ENCODE measurements at places on chromosomes 7 and 10. TPM values are rescaled to one million over a fixed set of nuclear protein-coding genes. Genes with fewer than 3 reads are reported as not detected.
A peak's percentile ranks its signal among the peaks of the same experiment; 100 is the strongest.

FAM131B gene
- total RNA-seq, result 1.3 TPM

HPSE2 gene
- total RNA-seq, result not detected

PLAC9 gene
- total RNA-seq, result 166 TPM

CLDN3 gene
- total RNA-seq, result not detected

TAS2R41 gene
- total RNA-seq, result not detected

ZNF804B gene
- total RNA-seq, result 0.21 TPM

ELMO1 gene
- total RNA-seq, result 265 TPM

SPDYE8 gene
- total RNA-seq, result not detected

HGF gene
- total RNA-seq, result 6.6 TPM

AMZ1 gene
- 1.5 TPM for total RNA-seq

SUGCT gene
- 7.3 TPM for total RNA-seq

STEAP1 gene
- total RNA-seq, result 3.1 TPM

FEZF1 gene
- total RNA-seq, result not detected

GRB10 gene
- 50.2 TPM for total RNA-seq

CLEC5A gene
- total RNA-seq, result 3.0 TPM

SLC26A4 gene
- total RNA-seq, result 0.39 TPM

ASIC3 gene
- total RNA-seq, result 2.5 TPM

PDE6C gene
- not detected for total RNA-seq

PBLD gene
- 4.4 TPM for total RNA-seq

DNA sequence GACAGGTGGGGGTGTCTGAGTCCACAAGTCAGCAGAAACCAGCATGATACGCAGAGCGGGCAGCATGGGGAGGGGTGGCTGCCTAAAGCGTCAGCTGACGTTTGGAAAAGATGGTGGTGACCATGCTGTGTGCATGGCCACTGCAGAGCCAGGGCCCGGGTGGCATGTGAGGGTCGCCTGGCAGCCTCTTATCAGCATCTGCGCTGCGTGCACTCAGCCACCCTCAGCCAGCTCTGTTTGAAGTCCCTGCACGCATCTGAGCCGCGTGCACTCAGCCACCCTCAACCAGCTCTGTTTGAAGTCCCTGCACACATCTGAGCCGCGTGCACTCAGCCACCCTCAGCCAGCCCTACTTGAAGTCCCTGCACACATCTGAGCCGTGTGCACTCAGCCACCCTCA lies 61.5 kb downstream of the WDR37 start:
- no peaks in the 10 kb centered on the region for H3K36me3 ChIP-seq
- no peak for DNase-seq
- H3K27me3 ChIP-seq, result no peaks in the 10 kb centered on the region
- no peak overlapping the region for H3K4me3 ChIP-seq

DNA sequence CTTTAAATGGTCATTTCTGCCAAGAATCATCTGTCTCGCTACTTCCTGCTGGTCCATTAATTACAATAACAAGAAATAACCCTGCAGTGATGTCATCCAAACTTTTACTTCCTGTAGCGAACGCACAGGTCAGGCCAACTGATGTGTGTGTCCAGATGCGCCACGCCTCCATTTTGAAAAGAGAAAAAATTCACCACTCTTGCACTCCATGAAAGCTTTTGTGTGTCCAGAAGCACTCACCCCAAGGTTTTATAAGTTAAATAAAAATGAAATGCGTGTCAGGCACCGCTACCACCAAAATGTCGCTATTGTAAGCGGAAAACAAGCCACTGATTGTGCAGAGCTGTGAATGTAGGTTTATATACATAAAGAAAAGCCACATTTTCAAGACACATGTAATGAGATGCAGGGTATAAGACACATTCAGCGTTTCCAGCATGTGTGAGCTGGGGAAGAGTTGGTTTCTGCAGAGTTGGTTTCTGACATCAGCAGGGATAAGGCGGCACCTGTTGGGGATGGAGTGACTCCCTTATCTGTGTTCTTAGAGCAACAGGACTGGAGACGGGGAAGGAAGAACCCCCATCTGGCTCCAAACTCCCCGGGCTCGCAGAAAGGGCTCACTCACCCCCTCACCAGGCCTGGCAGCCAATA lies 83.3 kb downstream of the CTBP2 start:
- H3K27ac ChIP-seq, result peak overlapping the region; percentile 52
- H3K27me3 ChIP-seq, result no peaks in the 10 kb centered on the region
- no peaks in the 10 kb centered on the region for H3K36me3 ChIP-seq
- no peaks in the 10 kb centered on the region for H3K4me1 ChIP-seq
- no peak for DNase-seq

GRCh38 chr7:47884675-47885074 lies 63.6 kb downstream of the PKD1L1 start:
- DNase-seq, result no peak
- no peaks in the 10 kb centered on the region for H3K4me1 ChIP-seq
- no peaks in the 10 kb centered on the region for H3K27me3 ChIP-seq
- no peaks in the 10 kb centered on the region for H3K36me3 ChIP-seq
- H3K4me3 ChIP-seq, result no peak overlapping the region

DNA sequence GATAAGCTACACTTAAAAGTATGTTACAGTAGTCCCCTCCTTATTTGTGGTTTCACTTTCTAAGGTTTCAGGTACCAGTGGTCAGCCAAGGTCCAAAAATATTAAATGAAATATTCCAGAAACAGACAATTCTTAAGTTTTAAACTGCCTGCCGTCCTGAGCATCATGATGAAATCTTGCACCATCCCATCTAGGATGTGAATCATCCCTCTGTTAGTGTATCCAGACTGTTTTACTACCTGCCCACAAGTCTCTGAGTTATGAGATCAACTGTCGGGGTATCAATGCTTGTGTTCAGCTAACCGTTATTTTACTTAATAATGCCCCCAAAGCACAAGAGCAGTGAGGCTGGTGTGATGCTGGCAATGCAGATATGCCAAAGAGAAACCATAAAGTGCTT lies 11.4 kb downstream of the KDM7A start:
- no peak overlapping the region for H3K27ac ChIP-seq
- no peak for DNase-seq

GRCh38 chr10:75857269-75857846 lies 425.9 kb downstream of the LRMDA start:
- no peak overlapping the region for H3K27ac ChIP-seq
- no peak for DNase-seq
- H3K4me1 ChIP-seq, result no peaks in the 10 kb centered on the region
- H3K36me3 ChIP-seq, result no peaks in the 10 kb centered on the region
- no peaks in the 10 kb centered on the region for H3K27me3 ChIP-seq
- H3K4me3 ChIP-seq, result no peak overlapping the region

- H3K36me3 ChIP-seq, result no peaks in the 10 kb centered on the region
- H3K27me3 ChIP-seq, result no peaks in the 10 kb centered on the region
- H3K4me1 ChIP-seq, result peaks cover 4% of the 10 kb centered on the region
- H3K27ac ChIP-seq, result no peak overlapping the region
These were observed 171.0 kb downstream of the SND1 start for GRCh38 chr7:127822822-127823508.

GRCh38 chr7:133376514-133376913 lies 123.6 kb downstream of the EXOC4 start:
- no peak overlapping the region for H3K27ac ChIP-seq
- DNase-seq, result no peak
- peaks cover 24% of the 10 kb centered on the region for H3K36me3 ChIP-seq
- no peaks in the 10 kb centered on the region for H3K27me3 ChIP-seq
- no peak overlapping the region for H3K4me3 ChIP-seq

GRCh38 chr10:48470893-48471805 lies 133.7 kb downstream of the ARHGAP22 start:
- H3K27ac ChIP-seq, result no peak overlapping the region
- H3K36me3 ChIP-seq, result no peaks in the 10 kb centered on the region
- no peak overlapping the region for H3K4me3 ChIP-seq
- DNase-seq, result no peak
- no peaks in the 10 kb centered on the region for H3K4me1 ChIP-seq

GRCh38 chr10:128996092-128996491 lies 470.9 kb upstream of the MGMT start:
- H3K4me1 ChIP-seq, result no peaks in the 10 kb centered on the region
- no peak overlapping the region for H3K27ac ChIP-seq
- no peaks in the 10 kb centered on the region for H3K36me3 ChIP-seq
- no peak overlapping the region for H3K4me3 ChIP-seq
- H3K27me3 ChIP-seq, result no peaks in the 10 kb centered on the region
- DNase-seq, result no peak

DNA sequence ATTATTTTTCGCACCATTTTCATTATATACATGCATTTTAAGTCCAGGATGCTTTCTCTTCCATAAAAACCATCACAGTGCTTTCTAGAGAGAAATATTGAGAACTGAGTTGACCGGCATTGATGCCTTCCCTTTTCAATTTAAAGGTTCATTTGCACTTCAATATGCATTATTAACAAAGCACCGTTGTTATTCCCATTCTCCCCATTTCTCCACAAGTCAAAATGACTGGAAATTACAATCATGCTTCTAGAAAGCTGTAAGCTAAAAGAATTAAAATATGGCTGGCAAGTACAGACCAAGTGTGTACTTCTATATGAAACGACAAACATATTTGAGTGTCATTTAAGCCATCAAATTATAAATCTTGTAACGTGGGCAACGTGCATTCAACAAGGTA lies 219.5 kb downstream of the FANK1 start:
- DNase-seq, result no peak
- no peak overlapping the region for H3K4me3 ChIP-seq
- no peak overlapping the region for H3K27ac ChIP-seq
- no peaks in the 10 kb centered on the region for H3K36me3 ChIP-seq

DNA sequence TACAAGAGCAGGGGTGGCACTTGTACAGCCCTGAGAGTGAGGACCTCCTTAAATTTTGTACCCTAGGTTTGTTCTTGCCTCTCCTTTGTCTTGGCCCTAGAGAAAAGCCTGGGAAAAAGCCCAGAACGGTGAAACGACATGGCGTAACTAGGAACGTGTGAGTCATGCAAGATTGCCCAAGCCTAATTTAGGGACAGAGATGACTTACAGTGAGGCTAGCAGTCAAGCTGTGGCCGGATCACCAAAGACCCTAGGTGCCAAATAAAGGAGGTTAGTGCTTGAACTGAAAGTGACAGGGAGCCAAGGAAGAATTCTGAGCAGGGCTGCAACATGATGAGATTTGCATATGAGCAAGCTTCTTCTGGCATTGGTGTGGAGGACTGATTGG lies 25.1 kb downstream of the TBXAS1 start:
- no peaks in the 10 kb centered on the region for H3K36me3 ChIP-seq
- no peak overlapping the region for H3K4me3 ChIP-seq
- peak; percentile 51 for DNase-seq
- H3K4me1 ChIP-seq, result no peaks in the 10 kb centered on the region
- no peaks in the 10 kb centered on the region for H3K27me3 ChIP-seq

DNA sequence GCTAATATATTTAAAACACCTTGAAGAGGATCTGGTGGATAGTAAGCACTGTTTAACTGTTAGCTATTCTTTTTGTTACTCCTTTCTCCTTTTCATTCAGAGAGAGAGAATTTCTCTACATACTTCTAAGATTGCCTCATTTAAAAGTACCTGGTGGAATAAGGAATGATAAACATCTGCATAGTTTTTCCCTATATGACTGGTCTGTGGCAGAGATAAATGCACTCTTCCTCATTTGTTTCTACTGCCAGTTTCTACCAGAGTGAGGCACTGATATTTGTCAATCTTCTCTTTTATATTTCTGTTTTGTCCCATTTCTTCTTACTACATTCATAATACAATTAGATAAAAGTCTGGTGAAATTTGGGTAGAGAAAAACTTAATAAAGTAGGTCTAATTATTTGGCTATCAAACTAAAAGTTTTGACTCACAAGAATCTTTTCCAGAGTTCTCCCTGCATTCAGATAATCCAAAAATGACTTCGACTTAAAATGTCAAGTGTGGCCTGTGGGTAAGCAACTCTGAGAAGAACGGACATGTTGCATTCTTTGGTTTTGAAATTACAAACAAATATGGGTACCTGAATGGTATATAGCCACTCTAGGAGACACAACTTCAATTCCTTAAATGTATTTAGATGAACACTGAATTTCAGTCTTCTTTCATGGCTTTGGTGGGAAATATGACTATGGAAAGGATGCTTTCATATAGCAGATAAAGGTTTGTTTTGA lies 38.8 kb downstream of the RNLS start:
- no peaks in the 10 kb centered on the region for H3K27me3 ChIP-seq
- peaks cover 52% of the 10 kb centered on the region for H3K4me1 ChIP-seq
- no peak overlapping the region for H3K4me3 ChIP-seq
- peak overlapping the region; percentile 60 for H3K27ac ChIP-seq
- no peak for DNase-seq

DNA sequence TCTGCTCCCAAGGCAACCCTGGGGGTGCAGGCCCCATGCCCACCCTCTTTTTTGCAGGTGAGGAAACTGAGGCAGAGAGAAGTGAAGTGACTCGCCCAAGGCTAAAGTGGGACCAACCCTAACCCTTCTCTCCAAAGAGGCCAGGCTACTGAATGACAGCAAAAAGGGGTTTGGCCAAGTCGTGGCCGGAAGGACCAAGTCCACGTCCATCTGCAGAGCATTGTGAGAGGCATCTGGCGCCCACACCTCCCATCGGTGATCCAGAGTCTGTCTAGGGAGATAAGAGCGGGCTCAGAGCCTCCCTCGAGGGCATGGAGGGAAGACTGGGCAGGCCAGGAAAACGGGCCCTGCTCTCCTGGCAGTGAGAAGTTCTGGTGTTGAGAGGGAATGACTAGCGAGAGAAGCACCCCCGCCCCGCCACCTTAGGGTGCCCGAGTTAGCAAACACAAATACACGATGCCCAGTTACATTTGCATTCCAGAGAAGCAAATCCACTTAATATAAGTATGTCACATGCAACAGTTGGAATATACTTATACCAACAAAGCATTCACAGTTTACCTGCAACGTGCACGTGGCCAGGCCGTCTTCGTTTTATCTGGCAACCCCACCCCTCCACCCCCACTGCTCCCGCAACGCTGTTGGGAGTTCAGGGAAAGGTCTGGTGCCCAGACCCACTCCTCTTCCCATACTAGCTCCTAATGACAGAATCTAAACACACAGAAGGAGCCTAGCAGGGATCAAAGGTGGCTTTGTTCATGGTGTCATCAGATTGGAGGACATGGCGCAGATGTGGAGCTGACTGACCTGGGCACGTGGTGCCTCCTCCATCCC lies 124.9 kb downstream of the OAT start:
- no peaks in the 10 kb centered on the region for H3K4me1 ChIP-seq
- no peak for DNase-seq
- no peaks in the 10 kb centered on the region for H3K27me3 ChIP-seq

GRCh38 chr7:129906700-129907099 lies 46.1 kb downstream of the UBE2H start:
- H3K36me3 ChIP-seq, result peaks cover 11% of the 10 kb centered on the region
- DNase-seq, result no peak
- H3K27ac ChIP-seq, result no peak overlapping the region
- H3K4me3 ChIP-seq, result no peak overlapping the region
- H3K27me3 ChIP-seq, result no peaks in the 10 kb centered on the region

GRCh38 chr7:70631718-70632117 lies 500.2 kb upstream of the GALNT17 start:
- no peaks in the 10 kb centered on the region for H3K4me1 ChIP-seq
- no peak for DNase-seq
- H3K27me3 ChIP-seq, result no peaks in the 10 kb centered on the region

DNA sequence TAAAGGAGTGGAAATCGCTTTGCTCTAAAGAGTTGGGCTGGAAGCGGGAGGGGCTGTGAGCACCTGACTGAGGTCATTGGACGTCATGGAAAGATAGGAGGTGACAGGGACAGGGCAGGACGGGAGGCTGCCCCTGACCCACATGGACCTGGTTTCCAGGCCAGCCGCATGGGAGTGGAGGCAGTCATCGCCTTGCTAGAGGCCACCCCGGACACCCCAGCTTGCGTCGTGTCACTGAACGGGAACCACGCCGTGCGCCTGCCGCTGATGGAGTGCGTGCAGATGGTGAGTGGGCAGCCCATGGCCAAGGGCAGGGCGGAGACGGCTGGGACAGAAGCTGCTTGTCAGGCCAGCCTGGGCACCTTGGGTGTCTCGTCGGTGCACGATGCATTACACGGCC lies 41.8 kb downstream of the PFKP start:
- H3K4me3 ChIP-seq, result no peak overlapping the region
- no peak overlapping the region for H3K27ac ChIP-seq
- H3K27me3 ChIP-seq, result no peaks in the 10 kb centered on the region
- no peak for DNase-seq
